Activated CD8-positive, alpha-beta memory T cell treated with anti-CD3 and anti-CD28 coated beads for 1 hour (primary cell): ENCODE measurements at places on chromosomes 7 and 10.

- DNase-seq = no peak
These were observed 47.7 kb downstream of the LRRC20 start for GRCh38 chr10:70334526-70335245.

DNA sequence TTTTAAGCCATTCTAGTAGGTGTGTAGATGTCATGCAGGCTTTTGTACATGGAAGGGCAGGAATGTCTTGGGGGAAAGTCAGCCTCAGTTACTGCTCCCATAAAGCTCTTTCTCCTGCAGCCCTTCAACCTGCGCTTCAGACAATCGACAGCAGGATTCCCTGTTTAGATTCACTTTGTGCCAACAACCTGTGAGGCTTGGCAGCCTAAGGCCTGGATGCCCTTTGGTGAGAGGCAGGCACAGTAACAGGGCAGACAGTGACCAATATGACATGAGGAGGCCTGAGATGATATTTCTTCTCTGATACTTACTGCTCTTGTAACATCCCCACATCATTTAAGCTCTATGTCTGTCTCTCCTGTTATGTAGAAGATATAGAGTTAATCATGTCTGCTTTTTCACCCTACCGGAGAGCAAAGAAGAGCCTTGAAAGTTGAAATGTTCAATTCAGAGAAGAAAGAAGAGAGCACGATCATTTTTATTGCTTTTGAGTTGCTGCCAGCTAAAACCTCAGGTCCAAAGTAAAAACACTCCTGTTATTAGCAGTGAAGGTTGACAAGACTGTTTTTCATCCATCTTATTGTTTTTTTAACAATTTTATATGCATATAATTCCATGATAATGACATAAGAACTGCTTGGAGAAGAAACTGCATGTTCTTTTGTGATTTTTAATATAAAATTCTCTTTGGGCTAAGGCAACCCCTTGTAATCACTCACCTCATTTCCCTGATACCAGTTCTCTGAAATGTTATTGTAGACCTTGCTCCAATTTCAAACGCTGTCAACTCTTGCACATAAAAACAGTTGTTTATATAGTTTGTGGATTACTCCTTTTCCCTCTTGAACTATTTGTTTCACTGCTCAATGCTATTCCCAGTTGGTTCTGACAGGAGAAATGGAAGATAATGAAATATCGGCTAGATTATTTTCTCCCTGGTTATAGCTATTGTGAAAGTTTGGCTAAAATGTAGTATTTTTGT, 140.9 kb downstream of the GALNT17 start:
- DNase-seq = no peak

- no peak for DNase-seq
These were observed 92.3 kb downstream of the RNF216 start for GRCh38 chr7:5689118-5689517.

DNA sequence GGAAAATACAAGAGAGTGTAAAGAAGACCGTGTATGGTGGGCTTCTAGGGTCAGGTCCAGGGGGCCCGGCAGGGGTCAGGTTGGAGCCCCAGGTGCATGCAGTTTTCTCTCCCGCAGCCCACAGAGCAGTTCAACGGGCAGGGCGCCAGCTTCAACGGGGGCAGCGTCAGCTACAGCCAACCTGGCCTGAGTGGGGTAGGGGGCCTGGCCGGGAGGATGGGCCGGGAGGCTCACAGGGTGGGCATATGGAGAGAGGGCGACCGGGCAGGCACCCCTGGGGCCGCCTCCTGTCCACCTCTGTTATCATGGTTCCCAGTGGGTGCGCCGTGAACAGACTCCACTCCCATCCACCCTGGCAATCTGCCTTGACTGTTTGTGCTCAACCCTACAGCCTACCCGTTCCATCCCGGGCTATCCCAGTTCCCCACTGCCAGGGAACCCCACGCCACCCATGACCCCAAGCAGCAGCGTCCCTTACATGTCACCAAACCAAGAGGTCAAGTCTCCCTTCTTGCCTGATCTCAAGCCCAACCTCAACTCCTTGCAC, 11.5 kb downstream of the ZMIZ2 start:
- DNase-seq = no peak

- no peak for DNase-seq
These were observed 174.8 kb downstream of the JAZF1 start for GRCh38 chr7:28005847-28006231.
